ENCODE measurements at places on chromosomes 12 and 14.
A peak's percentile ranks its signal among the peaks of the same experiment; 100 is the strongest.

DNA sequence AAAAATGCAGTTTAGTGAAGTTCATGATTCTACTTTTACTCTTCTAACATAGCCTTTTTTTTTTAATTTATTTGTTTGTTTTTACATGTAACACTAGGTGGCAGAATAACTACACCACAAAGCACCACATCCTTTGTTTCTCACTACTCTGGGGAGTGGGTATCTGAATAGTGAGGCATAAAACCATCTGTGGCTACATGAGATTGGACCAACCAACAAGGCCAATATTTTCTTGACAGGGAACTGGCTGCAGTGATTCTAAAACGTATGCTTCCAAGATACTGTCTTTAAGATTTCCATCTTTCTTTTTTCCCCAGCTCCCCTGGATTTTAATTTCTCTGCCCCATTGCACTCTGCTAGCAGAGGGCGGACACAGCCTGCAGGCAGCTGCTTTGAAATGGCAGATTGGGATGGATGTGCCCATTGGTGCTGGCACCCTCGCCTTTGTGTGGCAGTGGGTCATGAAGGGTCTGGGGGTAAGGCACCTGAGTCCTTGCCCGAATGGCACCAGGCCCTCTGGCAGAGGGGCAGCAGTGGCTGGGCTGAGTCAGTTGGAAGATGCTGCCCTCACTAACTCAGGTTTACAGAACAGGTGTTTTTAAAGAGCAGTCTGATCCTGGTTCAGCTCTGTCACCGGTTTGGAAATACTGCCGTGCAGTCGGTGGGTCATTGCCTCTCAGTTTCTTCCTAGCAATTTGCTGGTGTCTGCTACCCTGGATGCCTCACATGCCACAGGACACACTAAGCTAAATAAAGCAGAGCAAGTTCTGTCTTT is 429.1 kb downstream of the RAD51B start:
- DNase-seq, result peak; percentile 58

DNA sequence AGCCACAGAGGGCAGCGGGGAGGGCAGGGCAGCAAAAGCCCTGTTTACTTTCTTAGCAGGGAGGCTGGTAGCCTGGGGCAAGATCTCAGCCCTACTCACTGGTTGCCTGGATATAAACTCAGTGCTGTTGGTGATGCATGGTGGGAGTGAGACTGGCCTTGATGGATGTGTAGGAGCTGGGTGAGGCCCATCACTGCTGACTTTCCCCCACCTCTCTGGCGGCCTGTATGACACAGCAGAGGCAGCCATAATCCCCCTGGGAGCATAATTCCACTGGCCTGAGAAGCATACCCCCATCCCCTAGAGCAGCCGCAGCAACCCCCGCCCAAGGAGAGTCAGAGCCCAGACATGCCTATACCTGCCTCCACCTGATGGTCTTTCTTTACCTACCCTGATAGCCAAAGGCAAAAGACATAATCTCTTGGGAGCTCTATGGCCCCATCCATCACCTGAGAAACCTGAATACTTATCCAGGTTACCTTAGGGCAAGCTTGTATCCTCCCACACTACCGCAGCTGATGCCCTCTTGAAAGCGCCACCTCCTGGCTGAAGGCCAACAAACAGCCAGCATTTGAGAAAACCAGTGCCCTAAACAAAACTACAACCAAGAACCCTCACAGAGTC is 59.3 kb downstream of the DNAI7 start:
- no peak for DNase-seq

GRCh38 chr14:102601378-102601925 is 9.0 kb downstream of the RCOR1 start:
- no peak for DNase-seq

DNA sequence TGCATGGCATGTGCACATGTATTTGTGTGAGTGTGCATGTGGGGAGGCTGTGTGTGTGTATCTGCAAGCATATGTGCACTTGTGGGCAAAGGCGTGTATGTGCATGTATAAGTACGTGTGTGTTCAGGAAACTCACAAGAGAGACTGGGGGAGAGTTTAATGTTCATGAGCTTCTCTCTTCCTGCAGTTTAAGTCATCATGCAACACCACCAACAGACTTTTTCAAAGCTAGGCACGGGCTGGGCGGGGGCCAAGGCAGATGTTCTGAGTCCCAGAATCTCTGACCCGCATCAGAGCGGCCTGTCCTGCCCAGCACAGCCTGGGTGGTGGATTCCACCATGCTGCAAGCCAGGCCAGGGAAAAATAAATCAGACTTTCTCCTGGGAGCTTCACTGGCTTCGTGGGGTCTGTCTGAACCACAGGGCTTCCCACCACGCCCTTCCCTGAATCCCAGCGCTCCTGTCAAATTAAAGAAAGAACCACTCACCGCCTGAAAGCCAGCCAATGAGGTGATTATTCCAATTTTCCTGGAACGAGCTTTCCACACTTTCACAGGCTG is 75.7 kb downstream of the PITPNM2 start:
- peak; percentile 60 for DNase-seq

- no peak for DNase-seq
Measured at GRCh38 chr12:88958946-88959345, 378.7 kb upstream of the KITLG start.

DNA sequence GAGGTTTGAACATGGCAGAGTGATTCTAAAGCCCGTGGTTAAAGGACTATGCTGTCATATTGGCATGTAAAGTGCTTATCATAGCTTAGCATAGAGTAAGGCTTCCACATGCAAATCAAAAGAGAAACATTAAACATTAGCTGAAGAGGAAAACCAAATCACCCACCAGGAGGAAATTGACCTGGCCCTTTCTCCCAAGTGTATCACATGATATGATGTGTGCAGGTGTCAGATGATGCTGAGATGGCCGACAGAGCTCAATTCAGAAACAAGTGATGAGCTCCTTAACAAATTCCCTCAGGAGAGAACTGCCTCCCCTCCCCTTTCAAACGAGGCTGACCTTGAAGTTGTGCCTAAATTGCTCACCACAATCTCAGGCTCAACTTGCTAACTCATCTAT is 217.1 kb upstream of the BTG1 start:
- no peak for DNase-seq

DNA sequence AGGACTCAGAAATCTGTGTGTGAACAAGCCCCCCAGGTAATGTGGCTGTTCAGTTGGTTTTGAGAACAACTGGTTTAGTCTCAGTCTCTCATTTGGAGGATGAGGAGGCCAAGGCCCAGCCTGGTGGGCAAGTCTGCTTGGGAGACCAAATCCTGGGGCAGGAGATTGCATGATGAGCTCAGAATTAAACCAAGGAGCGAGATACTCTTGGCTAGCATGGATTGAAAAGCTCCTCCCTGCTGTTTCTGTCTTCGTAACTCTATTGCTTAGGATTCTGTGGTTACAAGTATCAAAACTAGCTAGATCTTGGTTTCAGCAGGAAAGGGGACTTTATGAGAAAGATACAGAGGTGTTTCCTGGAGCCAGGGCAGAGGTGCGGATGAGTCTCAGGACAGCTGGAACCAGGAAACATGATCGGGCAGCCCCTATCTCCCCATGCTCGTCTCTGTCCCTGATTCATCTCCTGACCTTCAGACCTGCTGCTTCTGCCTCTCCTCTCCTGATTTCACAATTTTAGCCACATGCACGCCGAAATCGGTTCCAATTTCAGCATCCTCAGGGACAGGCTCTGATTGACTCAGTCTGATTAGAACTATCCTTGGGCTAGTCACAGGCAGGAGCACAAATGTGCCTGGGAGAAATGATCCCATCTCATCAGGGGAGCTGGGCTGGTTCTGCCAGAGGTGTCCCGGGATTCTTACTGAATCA is 40.2 kb upstream of the RIN3 start:
- DNase-seq, result no peak

DNA sequence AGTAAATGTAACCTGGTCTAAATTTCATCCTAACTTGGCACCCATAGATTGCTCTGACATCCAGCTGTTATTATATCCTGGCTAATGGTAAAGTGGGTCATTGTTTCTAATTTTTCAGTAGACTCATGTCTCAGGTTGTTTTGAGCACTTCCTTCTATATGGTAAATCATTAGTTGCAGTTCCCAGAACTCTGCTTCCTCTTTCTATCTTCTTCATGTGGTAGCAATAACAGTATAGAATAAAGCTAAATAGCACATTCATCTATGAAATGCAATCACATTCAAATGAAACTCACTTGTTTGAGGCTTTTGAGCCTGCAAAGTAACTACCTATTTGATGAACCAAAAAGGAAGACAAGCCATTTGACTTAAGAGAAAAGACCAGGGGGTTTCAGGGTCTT is 65.1 kb upstream of the GZMB start:
- no peak for DNase-seq
